Mammary epithelial cell (primary cell): ENCODE measurements at places on chromosomes 3 and 15. TPM values are rescaled to one million over a fixed set of nuclear protein-coding genes. Genes with fewer than 3 reads are reported as not detected.

GRCh38 chr3:195154793-195155535, 116.0 kb downstream of the XXYLT1 start:
- DNase-seq, result peak; percentile 84

GRCh38 chr3:52454250-52454937, 553 bp upstream of the TNNC1 start:
- DNase-seq, result no peak

DNA sequence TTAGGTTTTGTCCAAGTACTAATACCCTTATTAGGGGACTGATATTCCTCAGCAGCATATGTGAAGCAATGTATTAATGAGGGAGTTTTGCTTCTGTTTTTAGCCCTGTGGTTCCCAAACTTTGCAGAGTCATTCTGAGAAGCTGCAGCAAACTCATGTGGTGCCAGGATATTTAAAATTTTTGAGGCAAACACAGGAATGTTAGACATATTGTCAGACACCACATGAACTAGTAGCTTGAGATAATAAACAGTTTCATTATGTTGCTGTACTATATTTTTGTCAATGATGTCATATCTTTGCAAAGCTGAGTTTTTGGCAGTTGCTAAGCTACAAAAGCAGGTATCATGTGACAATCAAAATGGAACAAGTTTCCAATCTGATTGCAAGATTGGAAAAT, 36.6 kb downstream of the ATP6V1A start:
- DNase-seq, result peak; percentile 68

GRCh38 chr3:58042947-58043707, 34.9 kb downstream of the FLNB start:
- DNase-seq, result no peak

ACKR4 gene
- 0.17 TPM for total RNA-seq

ENTPD3 gene
- total RNA-seq, result 11.5 TPM

ACSBG1 gene
- not detected in 2 replicates for total RNA-seq

ADAMTS17 gene
- total RNA-seq, result 0.45 and 1.9 TPM in 2 replicates

ATP13A4 gene
- total RNA-seq, result not detected in 2 replicates

GP9 gene
- total RNA-seq, result not detected in 2 replicates
